ENCODE measurements at places on chromosomes 12 and 14. TPM values are rescaled to one million over a fixed set of nuclear protein-coding genes. Genes with fewer than 3 reads are reported as not detected.

Gene PLEKHG7
- total RNA-seq: not detected

Gene PROX2
- not detected for total RNA-seq

GRCh38 chr12:45816652-45817051, 87.1 kb downstream of the ARID2 start:
- no peak for DNase-seq

Gene DUSP6
- total RNA-seq: 289 TPM

DNA sequence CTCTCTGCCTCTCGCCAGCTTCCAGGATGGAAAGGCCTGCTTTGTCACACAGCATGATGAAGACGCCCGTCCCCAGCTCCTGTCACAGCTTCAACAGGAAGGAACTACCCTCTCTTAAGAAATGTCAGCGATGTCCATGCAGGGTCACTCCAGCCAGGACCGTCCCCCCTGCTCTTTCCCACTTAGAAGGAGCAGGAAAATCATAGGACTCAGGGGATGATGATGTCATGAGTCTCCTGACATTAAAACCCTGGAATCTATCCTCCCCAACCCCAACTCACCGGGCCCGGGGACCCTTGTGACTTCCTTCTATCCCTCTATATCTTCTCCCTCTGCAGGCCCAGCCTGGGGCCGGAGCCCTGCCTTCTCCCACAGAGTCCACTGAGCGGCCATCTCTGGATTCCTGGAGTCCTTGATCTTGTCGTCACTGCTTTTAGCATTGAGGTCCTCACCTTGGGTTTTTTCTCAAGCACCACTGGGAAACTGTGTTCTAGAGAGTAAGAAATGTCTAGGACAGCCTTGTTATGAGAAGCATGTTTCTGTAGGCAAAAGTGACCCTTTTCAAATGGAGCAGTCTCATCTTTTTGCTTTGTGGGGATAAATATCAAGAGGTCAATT, 42.8 kb upstream of the P2RX7 start:
- no peak for DNase-seq

DNA sequence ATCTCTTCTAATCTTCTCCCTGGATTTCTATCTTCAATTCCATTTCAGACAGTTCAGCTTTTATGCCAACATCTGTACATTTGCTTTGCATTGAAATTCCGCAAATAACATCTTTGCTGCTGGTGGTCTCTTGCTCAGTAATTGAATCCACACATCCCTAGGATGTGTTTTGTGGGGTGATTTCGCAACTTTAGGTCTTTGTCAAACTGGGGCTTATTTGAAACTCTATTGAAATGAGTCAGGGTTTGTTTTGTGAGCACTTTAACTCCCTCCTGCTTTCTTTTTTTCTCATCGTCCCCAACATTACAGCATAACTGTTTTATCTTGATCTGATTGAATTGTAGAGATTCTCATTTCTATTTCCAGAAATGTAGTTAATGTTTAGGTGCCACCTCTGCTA, 404.3 kb downstream of the NPAS3 start:
- no peak for DNase-seq

Gene TMEM52B
- total RNA-seq: not detected

Gene HOXC11
- 2.3 TPM for total RNA-seq

Gene KLRC4
- not detected for total RNA-seq

Gene MTRFR
- total RNA-seq: 17.5 TPM

- no peak for DNase-seq
Observed at GRCh38 chr12:79560225-79560889, 130.4 kb downstream of the PAWR start.

- DNase-seq: peak; percentile 66
Observed at GRCh38 chr12:54201001-54201794, 12.4 kb upstream of the SMUG1 start.

Gene CABP1
- total RNA-seq: not detected

DNA sequence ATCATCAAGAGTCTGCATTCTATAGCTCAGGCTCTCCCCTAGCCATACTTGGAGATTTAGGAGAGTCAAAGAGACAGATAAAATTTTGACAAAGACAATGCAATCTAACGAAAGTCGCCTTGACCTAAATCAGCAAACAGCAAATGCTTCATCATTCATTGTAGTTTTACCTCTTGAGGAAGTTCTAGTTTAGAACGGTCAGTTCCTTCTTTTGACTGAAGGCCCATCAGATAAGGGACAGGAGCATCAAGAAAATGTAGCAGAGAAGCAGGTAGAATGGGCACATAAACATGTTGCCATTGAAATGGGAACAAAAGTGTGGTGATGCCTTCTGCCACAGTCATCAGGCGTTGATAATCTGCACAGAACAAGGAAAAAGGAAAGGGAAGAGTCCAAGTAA, 130.9 kb downstream of the DENND5B start:
- no peak for DNase-seq

DNA sequence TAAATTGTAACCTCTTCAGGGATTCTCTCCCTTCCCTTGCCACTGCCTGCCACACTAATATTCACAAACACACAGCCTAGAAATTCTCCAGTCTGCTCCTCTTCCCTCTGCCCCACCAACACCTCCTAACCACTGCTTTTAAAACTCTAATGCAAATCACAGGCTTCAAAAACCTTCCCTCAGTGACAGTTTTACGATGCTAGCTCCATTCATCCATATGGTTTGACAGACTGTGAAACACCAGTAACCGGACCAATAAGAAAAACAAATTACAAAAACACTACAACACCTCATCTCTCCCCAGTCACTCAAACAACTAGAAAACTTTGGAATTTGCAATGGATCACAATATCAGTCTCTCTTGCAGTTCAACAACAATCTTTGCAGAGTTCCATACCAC, 5.7 kb downstream of the DPF3 start:
- DNase-seq: no peak

Gene INHBC
- total RNA-seq: not detected

Gene GALNT9
- 0.10 TPM for total RNA-seq

DNA sequence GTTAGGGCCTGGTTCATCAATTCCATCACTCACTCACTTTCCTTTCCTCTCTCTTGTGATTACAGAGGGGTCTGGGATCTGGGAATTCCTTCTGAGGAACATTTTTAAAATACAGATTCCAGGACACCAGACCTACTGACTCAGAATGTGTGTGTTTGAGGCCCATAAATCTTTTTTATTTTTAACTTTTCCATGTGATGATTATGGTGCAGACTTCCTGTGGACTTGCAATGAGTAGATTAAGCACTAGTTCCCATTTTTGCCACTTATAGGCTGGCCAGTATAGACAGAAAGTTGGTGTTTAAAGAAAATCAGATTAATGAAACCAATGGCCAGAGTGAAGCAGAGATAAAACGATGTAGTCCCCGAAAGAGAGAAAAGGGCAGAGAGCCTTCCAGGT, 28.1 kb downstream of the SLC41A2 start:
- no peak for DNase-seq

Gene KRT85
- total RNA-seq: not detected

GRCh38 chr14:59245809-59246295, 57.4 kb downstream of the DAAM1 start:
- DNase-seq: no peak

GRCh38 chr12:57797933-57798332, 15.3 kb downstream of the TSFM start:
- no peak for DNase-seq

All from G401 (cell line).